ENCODE measurements at places on chromosomes 16 and 17.

DNA sequence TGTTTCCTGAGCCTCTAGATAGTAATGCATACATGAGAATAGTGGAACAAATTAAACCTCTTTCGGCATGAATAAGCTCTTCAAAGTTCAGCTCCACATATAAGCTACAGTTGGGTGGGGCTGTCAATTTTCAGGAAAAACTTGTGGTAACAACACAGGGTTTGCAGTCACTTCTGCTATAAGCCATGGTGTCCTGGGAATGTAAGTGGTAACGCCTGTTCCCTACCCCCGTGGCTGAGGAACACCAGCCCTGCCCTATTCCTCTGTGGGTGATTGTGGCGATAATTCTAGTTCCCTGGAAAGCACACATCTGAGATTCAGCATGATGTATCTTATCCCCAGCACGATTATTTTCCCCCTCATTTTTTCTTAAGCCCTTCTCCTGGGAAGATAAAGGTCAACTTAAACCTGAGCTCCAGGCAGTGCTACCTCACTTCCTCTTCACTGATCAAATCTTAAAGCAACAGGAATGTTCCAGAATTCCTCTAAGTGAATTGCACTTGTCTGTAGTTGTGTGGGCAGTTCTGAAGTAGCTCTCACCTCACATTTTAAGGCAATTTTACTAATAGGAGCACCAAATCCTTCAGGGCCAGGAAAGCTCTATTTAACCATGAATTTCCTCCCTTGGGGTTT lies 500.7 kb upstream of the HSBP1 start:
- no peak for DNase-seq

DNA sequence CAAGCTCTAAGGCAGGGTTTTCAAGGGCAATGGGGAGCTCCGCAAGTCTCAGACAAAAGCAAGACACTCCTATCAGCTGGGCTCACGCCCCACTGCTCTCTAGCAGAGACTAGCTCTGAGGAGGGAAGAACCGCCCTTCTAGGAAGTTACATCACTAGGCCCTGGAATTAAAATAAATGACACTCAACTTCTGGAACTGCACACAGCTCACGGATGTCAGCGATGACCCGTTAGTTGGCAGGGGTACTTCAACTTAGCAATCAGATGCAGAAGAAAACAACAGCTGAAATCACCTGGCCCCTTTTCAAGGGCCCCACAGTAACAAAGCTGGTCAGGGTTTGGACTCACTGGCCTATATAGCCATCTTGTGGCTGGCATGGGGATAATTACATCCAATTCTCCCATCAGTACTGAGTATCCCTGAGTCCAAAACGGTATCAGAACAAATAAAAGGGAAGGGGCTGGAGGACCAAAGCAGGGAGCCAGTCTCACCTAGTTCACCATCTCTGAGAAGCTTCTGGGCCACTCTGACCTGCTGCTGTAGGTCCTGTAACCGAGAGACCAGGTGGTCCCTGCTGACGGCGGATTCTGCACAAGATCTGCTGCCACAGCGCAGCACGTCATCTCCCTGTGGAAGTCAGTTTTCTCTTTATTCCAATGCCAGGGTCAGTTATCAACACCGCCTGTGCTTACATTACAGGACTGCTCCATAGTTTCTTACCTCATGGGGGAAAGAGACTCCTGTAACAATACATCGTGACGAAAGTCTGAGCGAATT lies 22.2 kb downstream of the SERPINF1 start:
- no peak for DNase-seq

GRCh38 chr16:84362471-84362941 lies 5.8 kb upstream of the ATP2C2 start:
- peak; percentile 55 for DNase-seq

DNA sequence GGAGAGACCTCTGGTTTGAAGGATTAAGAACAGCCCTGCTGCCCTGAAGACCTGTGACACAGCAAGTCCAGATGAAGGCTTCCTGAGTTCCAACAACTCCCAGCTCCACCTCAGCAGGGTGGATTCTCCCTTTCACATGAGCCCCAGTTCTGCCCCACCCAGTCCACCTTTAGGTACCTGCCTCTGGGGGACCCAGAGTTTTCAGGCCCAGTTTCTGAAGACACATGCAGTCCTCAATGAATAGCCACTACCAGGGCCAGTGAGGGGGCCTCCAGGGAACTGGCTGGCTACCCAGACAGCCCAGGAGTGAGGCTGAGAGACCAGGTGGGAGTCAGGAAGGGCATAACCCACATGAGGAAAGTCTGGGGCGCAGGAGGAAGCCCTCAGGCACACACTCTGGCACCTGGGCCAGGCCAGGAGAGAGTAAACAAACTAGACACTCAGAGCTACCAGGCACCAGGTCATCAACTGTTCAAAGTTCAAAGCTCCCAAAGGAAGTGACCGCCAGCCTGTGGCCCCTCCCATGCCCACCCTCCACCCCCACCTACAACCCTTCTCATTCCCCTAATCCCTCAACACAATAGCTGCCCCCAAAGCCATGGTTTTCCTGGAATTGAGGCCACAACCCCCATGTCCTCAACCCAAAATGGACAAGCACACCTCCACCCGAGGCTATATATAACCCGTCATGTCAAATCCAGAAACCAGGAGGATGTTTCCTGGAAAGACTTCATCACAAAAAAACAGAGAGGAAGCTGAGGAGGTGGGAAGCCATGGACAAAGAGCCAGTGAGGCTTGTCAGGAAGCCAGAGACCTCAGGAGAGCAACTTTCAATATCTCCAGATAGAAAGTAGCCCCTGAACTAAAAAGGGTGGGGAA lies 2.1 kb downstream of the MYO18A start:
- peak; percentile 40 for DNase-seq

GRCh38 chr17:50365165-50365564 lies 7.8 kb downstream of the MRPL27 start:
- DNase-seq, result no peak

DNA sequence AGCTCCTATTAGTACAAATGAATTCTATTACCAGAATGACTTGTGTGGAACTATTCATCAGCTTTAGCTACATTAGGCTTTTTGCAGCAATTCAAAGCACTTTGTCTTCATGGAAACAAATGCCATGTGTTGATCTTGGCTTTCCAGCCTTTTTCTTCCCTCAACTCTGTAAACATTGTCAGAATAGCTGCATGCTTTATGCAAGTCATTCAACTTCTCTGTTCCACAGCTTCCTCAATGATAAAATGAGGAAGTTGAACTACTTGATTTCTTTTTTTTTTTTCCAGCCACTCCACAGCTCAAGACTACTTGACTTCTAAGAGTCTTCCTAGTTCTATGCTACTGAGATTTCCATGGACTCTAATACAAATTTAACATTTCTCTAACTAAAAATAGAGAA lies 41.1 kb downstream of the KIAA0753 start:
- DNase-seq, result no peak

DNA sequence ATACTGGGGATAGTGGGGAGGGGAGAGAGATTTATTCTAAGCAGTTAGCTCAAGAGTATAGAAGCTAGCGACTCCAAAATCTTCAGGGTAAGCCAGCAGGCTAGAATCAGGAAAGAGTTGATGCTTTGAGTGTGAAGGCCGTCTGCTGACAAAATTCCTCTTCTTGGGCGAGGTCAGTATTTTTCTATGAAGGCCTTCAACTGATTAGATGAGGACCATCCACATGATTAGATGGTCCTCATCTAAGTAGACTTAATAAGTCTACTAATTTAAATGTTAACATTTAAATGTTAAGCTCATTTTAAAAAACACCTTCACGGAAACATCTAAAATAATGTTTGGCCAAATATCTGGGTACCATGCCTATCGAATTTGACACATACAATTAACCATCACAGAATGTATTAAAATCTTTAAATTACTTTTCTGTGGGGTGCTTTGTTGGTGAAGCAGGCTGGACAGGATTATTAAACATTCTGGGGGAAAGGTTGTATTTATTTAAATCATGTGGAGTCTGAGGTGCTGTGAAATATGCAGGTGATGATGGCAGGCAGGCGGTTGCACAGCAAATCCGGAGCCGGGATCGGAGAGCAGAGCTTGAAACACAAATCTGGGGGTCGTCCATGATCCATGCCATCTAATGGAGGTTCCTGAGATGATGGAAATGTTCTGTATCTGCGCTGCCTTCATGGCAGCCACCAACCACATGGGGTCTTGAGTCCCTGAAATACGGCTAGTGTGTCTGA lies 49.8 kb upstream of the ADORA2B start:
- no peak for DNase-seq

- DNase-seq, result no peak
Observed at GRCh38 chr16:3835089-3835602, 45.4 kb downstream of the CREBBP start.

DNA sequence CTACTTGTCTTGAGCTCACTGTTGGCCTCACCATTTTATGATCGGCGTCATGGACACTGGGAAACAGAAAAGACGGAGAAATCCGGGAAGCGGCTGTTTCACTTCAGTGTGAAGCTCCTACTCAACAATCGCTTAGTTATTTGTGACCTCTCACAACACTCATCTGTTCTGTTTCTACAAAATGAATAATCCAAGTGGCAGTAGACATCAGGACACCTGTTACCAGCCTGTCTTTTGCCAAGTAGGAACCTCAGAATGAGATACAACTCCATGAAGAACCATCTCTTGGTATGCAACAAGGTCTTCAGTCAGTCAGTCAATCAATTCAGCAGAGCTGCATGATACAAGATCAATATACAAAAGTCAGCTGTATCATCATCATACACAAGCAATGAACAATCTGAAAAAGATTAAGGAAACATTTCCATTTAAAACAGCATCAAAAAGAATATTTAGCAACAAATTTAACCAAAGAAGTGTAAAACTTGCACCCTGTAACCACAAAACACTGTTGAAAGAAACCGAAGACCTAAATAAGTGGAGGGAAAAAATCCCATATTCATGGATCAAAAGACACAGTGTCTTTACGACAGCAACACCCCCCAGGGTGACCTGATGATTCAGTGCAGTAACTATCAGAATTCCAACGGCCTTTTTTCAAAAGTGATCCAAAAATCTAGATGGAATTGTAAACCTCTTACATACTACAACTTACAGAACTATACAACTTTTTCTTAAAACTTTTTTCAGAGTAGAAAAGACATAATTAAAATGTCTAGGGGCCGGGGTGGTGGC lies 63.4 kb downstream of the ANKRD11 start:
- DNase-seq, result no peak

DNA sequence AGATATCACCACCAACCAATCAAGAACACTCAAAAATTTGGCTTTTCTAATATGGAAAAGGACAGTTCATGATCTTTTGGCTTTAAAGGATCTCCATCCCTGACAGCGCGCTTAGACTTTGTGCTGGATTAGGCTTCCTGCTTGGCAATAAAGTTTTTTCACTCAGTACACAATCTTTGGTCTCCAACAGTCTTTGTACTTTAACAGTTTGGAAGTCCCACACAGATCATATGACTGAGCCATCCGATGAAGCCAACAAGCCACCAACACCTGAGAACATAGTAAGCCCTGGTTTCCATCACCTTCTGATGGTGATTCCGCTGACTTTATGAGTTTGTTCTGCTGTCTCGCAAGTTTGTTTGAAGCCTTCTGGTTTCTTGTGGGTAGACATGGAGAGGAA lies 34.3 kb downstream of the SMURF2 start:
- no peak for DNase-seq

DNA sequence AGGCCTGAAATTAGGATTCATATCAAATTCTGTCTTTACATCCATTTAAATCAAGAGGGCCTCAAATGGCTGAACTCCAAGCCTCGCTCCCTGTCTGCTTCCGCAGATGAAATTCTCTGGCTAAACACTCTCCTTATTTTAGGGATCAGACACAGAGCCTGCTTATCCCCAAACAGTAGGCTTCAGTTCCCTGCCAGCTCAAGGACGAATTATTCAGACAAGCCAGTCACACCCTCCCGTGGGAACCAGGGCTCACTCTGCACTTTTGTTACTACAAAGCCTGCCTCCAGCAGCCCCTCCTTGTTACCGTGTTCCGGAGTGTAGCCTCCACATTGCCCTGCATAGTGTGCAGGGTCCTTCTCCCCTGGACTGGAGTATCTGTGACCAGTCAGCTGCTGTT lies 46.6 kb upstream of the LCMT1 start:
- DNase-seq, result no peak

Data from H9 (cell line).